ENCODE measurements at places on chromosomes 13 and 19.

GRCh38 chr13:50406831-50407230, 391.6 kb downstream of the KCNRG start:
- no peak for DNase-seq

DNA sequence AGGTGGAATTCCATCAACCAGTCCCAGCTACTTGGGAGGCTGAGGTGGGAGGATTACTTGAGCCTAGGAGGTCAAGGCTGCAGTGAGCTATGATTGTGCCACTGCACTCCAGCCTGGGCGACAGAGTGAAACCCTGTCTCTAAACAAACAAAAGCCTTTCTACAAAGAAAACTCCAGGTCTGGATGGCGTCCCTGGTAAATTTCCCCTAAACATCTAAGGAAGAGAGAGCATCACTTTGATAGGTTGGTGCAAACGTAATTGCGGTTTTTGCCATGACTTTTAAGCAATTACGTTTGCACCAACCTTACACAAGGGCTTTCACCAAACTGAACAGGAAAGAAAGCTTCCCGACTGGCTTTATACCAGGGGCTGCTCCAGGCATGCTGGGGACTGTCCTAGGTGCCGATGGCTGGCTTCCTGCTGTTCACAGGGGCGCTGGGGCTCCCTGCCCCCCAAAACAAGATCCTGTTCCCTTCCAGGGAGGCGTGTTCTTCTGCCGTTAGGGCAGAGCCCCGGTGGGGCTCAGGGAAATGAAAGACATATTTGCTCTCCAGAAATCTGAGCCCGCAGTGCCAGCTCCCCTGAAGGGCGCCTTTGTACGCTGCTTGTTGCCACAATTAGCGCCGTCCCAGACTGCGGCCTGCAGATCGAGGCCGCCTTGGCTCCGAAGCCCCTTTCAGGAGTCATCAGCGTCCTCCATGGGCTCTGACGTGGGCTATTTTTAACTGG, 38.7 kb upstream of the KLF2 start:
- DNase-seq, result no peak

DNA sequence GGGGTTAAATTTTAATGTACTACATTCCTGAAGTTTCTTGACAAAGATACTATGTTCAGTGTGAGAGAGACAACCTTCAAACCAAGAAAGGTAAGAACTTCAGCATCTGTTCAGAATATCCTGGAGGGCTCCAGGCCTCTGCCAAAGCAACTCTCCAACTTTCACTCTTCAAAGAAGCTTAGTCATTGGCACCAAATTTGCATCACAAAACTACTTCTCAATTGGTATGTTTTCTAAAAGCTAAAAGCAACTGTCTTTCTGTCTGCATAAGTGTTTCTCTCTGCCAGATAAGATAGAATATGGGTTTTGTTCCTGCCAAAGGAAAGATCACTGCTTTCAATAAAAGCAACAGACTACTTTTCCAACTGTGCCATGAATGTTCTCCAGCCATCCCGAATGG, 187.4 kb downstream of the SUCLA2 start:
- no peak for DNase-seq

GRCh38 chr19:16077984-16078758, 1.9 kb downstream of the TPM4 start:
- no peak for DNase-seq

DNA sequence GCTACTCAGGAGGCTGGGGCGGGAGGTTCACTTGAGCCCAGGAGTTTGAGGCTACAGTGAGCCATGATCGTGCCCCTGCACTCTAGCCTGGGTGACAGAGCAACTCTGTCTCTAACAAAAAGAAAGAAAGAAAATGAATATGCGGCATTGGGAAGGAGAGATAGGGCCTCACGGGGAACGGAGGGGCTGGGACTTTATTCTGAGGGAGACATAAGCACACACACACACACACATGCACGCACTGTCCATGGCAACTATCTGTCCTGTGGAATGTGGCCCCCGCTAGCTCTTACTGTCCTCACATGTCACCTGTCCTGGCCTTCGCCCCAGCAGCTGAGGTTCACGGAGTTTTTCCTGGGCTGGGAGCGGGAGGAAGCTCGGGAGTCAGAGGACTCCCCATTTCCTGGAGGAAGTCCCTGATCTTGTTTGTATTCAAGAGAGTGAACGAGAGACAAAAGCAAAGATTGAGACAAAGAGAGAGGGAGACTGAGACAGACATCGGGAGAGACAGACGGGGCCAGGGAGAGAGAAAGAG, 654 bp downstream of the STAP2 start:
- DNase-seq, result no peak

- no peak for DNase-seq
Observed at GRCh38 chr13:21147827-21148226, 28.5 kb downstream of the SKA3 start.

DNA sequence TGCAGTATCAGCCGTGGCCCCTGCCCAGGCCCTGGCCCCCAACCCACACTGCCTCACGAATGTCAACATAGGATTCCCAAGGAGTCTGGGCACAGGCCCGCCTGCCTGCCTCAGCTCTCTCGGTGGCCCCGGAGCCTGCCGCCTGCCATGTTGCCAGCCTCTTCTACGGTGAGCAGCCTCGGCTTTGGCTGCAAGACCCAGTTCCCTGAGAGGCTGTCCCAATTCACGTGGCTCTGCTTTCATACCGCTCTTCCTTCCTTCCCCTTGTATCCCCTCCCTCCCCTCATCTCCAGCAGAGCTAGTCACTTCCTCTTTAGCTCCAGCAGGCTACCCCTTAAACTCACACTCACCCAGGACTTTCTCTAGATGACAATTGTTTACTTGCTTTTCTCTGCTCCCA, 42.7 kb downstream of the SERP2 start:
- no peak for DNase-seq

DNA sequence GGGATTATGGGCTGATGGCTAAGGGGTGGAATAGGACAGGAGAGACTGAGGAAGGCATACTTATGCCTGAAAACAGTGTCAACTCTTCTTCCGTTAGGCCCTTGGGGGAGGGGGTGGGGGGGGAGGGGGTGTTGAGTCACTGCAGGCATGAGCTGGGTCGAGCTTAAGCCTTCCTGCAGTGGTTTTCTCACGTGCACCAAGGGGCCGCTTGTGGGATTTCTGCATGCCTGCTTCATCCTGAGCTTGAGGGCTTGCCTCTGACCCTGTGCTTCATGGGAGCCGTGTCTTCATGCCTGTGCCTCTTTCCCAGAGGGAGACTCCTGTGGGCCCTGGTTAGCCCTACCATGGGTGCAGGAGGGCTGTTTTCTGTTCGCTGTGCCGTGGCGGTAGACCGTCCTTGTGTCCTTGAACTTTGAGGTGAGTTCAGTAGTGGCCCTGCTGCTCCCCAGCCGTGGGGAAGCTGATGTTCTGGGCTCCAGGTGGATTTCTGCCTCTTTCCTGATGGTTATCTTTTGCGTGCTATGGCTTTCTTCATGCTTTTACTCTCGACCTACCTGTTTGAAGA, 186.1 kb downstream of the PCCA start:
- DNase-seq, result no peak

DNA sequence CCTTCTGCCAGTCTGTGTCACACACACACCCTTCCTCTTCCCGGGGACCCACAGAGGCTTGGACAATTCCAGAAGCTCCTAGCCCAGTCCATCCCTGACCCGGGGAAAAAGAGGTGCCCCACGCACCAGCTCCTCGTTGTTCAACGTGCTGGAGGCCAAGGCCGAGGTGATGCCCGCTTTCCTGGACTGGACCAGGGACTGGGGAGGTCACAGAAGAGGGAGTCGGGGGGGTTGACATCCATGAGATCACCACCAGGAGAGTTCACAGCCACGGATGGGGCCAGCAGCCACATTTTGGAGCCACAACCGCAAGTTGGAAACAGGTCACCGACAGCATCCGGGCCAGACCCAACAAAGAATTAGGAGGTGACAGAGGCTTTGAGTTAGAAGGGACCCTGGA, 39.4 kb downstream of the UNC13A start:
- no peak for DNase-seq

DNA sequence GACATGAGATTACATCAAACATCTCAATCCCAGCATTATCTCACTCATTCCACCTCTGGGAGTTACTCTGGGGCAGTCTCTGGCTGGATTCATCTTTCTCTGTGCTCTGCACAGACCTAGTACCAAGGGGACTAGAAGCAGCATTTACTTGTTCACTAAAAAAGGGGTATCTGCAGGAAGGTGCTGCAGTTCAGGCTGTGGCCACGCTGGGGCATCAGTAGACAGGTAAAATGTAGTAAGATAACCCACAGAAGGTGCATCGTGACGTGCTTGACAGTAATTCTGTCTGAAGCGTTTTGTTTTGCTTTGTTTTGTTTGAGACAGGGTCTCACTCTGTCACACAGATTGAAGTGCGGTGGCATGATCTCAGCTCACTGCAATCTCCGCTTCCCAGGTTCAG, 29.3 kb downstream of the ZNF564 start:
- DNase-seq, result no peak

GRCh38 chr13:77040076-77040475, 13.1 kb upstream of the FBXL3 start:
- no peak for DNase-seq

DNA sequence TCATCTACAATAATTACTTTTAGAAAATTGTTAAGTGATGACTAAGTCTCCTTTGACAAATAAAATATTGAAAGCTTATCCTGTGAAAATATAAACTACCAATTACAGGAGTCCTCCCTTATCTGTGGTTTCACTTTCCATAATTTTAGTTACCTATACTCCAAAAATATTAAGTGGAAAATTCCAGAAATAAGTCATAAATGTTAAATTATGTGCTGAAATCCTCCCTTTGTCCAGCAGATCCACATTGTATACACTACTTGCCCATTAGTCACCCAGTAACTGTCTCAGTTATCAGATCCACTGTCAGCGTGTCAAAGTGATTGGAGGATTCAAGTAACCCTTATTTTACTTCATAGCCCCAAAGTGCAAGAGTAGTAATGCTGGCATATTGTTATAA, 98.1 kb downstream of the SERP2 start:
- DNase-seq, result no peak

GRCh38 chr19:8609279-8610040, 1.1 kb downstream of the ADAMTS10 start:
- DNase-seq, result no peak

GRCh38 chr13:20431080-20431479, 94.6 kb downstream of the CRYL1 start:
- no peak for DNase-seq

GRCh38 chr13:106550570-106551135, 15.2 kb upstream of the EFNB2 start:
- no peak for DNase-seq

- DNase-seq, result no peak
Observed at GRCh38 chr19:50739132-50739913, 16.2 kb downstream of the CLEC11A start.

- no peak for DNase-seq
Observed at GRCh38 chr19:1488282-1488601, 1.9 kb downstream of the PCSK4 start.

- no peak for DNase-seq
Observed at GRCh38 chr13:99282264-99283231, 24.4 kb upstream of the GPR18 start.
